Ecto neural progenitor cell (in vitro differentiated cells): ENCODE measurements at places on chromosomes 6 and 20.

- DNase-seq: no peak
Observed at GRCh38 chr6:127939442-127940066, 38.7 kb upstream of the THEMIS start.

- peak; percentile 14 for DNase-seq
Observed at GRCh38 chr6:29933955-29934354, 8.4 kb upstream of the HLA-A start.

- DNase-seq: no peak
Observed at GRCh38 chr6:25537349-25538018, 114.5 kb upstream of the SCGN start.

DNA sequence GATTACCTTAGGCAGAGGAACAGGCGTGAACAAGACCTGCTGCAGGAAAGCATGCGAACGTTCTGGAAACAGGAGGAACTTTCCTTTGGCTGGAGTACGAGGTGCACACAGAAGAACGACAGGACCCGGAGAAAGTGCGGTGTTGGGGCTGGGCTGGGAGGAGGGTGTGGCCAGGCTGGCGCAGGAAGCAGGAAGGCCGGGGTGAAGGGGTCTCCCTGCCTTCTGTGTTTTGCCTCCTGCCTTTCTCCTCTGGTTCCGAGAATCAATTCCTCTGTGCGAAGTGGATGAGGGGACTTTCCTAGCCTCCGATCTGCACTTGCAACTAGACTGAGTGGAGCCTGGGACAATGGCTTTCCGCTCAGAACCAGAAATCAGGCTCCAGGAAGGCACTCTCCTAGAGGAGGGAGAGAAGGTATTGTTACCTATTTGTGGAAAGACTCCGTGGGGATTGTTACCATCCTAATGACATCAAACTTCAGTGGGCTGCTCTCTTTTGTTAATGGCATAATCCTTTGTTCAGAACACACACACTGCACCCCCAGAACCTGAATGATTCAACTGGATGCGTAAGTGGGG, 22.9 kb upstream of the PLEKHG1 start:
- DNase-seq: no peak
